ENCODE measurements at places on chromosomes 6 and 20.

DNA sequence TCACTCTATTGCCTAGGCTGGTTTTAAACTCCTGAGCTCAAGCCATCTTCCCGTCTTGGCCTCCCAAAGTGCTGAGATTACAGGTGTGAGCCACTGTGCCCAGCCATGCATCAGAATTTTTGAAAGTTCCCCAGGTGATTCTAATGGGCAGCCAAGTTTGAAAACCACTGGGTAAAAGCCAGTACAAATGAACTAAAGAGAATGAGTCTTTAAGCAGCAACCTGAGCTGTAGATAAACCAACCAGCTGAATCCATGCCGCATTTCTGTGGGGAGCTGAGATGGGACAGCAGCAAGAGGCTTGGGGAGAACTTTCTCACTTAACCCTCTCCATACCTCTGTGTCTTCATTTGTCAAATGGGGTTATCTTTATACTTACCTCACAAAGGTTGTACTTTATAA lies 67.5 kb downstream of the VEGFA start:
- no peak for DNase-seq

- DNase-seq = peak; percentile 58
These were observed 69.5 kb upstream of the SULF2 start for GRCh38 chr20:47854687-47855212.

GRCh38 chr6:141824350-141824749 lies 308.4 kb upstream of the GJE1 start:
- no peak for DNase-seq

GRCh38 chr6:157516319-157517026 lies 135.5 kb downstream of the ZDHHC14 start:
- DNase-seq = no peak

DNA sequence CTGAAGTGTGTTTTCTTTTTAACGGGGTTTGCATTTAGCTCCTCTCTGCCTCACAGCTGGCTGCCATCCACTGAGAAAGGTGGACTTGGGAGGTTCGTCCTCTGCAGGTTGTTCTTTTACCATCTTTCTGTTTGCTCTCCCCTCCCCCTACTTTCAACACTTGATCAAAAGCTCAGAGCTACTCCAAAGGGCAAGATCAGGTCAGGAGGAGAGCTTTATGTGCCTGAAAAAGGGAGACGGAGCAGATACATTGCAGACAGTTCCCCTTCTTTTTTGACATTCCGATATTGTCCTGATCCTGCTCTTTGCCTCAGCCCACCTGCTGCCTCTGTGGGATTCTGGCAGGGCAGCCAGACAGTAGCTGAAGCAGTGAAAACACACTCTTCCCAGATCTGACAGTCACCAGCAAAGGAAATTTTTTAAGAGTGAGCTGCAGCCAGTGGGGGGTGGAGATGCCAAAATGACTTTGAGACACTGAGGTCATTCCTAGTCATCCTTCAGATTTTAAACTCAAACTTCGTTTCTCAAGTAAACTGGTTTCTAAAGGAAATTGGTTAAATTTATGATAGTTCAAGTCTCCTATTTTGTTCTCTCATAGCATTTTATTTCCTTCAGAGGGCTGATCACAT lies 26.5 kb downstream of the SMLR1 start:
- DNase-seq = peak; percentile 71

- DNase-seq = no peak
These were observed 23.2 kb upstream of the PNPLA1 start for GRCh38 chr6:36246506-36247268.

GRCh38 chr6:128129679-128130078 lies 228.8 kb upstream of the THEMIS start:
- DNase-seq = no peak

DNA sequence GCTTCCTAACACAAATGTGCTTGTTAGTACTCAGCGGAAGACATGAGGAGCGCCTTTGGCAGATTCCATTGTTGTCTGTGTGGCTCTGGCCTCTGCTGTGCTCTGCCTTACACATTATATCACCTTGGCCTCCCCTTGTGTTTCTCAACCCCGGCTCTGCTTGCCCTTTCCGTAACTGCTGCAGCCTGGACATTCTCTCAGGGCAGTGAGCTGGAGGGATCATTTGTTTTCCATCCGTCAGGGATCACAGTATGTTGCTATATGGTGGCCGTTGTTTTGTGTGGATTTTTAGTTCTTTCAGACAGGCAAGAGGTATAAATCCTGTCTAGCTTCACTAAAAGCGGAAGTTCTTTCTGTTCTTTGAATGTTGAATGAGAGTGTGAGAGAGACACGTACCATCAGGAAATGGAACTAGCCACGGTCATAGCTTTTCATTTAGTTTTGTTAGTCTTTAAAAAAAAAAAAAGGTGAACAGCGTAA lies 175.1 kb downstream of the JARID2 start:
- no peak for DNase-seq

GRCh38 chr6:108944707-108945680 lies 96.8 kb downstream of the ARMC2 start:
- DNase-seq = peak; percentile 90

DNA sequence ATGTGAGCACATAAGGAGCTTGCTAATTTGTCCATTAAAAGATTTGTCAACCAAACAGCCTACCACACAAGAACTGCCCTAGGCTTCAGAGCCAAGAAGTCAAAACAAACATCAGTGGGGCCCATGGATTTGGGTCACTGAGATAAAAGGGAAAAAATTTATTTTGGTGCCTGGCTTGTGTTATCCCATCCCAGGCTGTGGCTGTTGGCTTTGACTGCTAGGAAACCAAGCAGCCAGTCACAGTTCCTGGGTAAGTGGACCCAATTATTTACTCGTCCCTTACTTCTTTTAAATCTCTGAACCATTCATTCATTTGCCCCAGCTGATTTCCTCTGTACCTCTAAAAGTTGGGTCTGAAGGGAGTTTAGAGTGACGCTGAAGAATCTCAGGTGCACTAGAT lies 41.3 kb downstream of the EDN1 start:
- no peak for DNase-seq

DNA sequence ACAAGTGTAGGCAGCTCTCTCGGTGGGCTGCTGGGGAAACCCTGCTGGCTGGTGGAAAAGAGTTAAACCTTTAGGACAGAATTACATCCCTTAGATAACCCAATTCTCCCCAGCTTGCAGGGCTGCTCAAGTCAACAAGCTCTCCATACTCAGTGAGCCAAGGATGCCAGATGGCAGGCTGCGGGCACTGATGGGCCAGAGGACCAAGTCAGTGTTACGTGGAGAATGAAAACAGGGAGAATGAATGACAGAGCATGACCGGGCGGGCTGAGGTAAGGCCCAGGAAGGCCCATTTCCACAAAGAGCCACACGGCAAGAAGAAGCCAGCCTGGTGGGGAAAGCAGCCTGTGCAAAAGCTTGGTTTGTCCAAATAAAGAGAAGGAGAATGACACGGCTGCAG lies 58.7 kb upstream of the CD93 start:
- DNase-seq = no peak

DNA sequence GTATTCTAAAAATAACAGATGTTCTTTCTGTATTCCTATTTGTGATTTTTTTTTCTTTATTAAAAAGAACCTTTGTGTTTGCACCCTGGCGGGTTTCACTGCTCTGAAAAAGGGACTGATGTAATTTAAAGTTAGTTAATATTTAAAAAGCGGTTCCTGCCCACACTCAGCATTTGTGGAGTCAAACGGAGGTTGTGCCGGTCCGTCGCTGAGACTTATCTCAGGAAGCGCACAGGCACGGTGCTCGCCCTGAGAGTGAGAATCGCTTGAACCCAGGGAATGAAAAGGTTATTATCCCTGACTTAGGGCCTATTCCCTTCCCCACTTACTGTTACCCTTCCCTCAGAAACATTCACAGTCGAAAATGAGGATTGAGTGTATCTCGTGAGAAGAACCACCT lies 366.7 kb downstream of the THBS2 start:
- DNase-seq = no peak

- DNase-seq = no peak
These were observed 95.8 kb downstream of the ERMARD start for GRCh38 chr6:169847141-169847674.

- peak; percentile 6 for DNase-seq
These were observed 196.8 kb upstream of the HSF2 start for GRCh38 chr6:122202576-122203137.

All from fibroblast of skin of right quadriceps (primary cell).